SW 1271 (cell line): ENCODE measurements at places on chromosomes 5 and 9.

- DNase-seq: no peak
Measured at GRCh38 chr5:6829150-6829784, 116.0 kb downstream of the TENT4A start.

GRCh38 chr9:136311051-136312008 is 7.4 kb upstream of the CCDC187 start:
- no peak for DNase-seq

DNA sequence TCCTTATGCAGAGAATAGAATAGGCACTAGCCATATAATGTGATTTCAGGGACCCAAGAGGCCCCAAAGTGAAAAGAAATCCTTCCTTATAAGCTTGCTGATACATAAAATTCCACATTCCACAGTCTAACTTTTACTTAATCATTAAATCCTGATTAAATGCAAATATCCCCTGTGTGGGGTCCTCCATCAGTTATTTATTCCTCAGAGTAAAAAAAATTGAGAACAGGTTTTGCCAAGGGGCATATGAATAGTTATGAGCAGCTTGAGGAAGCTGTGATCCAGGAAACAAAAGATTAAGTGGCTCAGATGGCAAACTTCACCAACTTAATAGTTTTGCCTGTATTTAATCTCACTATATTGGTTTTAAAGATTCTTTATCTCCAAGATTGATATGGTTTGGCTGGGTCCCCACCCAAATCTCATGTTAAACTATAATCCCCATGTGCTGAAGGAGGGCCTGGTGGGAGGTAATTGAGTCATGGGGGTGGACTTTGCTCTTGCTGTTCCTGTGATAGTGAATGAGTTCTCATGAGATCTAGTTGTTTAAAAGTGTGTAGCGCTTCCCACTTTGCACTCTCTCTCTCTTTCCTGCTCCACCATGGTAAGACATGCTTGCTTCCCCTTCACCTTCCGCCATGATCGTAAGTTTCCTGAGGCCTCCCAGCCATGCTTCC is 324.9 kb downstream of the NPR3 start:
- DNase-seq: no peak

GRCh38 chr9:72485821-72486593 is 35.4 kb upstream of the TMC1 start:
- no peak for DNase-seq

- no peak for DNase-seq
Measured at GRCh38 chr5:43376496-43377140, 35.6 kb downstream of the CCL28 start.

- DNase-seq: no peak
Measured at GRCh38 chr9:79396168-79396567, 175.6 kb upstream of the TLE4 start.

DNA sequence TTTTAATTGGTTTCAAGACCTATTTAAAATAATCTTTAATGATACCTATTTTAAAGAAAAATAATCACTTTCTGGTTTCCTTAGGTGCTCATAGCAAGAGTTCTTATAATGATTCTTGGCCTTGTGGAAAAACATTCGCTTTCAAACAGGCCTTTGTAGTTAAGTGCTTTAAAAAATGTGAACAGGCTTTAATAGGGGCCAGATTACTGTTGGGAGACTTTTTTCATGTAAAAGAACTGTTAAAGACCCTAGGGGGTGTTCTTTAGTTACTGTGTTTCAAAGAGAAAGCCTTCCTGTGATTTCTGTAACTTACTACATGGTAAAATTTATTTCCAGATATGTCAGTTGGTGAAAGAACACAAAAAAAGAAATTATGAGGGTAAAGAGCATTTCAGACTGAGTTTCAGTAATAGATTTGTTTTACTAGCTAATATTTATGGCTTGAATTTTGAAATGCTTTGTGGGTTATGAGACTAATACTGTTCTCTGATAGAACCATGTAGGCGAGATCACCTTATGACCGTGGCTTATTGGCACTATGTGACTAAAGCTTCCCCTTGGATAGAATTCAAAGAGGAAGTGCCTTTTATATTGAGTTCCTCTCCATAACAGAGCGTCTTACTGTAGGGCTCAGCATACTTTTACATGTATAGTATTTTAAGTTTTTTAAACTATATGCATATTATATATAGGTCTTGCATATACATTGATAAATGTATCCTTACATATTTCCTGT is 70.7 kb downstream of the CSNK1G3 start:
- no peak for DNase-seq

GRCh38 chr5:93342563-93343061 is 238.4 kb downstream of the NR2F1-AS1 start:
- no peak for DNase-seq

- no peak for DNase-seq
Measured at GRCh38 chr9:89175828-89176261, 2.8 kb downstream of the SHC3 start.

DNA sequence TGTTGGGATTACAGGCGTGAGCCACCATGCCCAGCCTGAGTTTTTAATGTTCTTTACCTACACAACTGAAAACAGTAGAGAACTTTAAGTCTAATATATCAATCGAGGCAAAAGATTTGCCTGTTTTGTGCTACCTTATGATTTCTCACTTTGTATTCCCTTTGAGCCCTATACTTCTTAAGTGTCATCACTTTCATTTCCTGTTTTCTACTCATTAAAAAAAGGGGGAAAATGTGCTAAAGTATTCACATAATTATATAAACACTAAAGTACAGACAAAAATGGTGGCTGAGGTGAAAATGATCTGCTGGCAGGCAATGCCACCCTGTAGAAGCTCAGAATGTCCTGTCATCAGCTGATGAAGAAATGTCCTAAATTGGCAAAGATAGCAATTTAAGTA is 23.6 kb downstream of the ATG10 start:
- DNase-seq: no peak
